ENCODE measurements at places on chromosomes 11 and 22. TPM values are rescaled to one million over a fixed set of nuclear protein-coding genes. Genes with fewer than 3 reads are reported as not detected.

The RASD2 gene
- total RNA-seq = not detected

GRCh38 chr11:73258104-73259035 is 13.8 kb upstream of the P2RY6 start:
- DNase-seq = no peak

DNA sequence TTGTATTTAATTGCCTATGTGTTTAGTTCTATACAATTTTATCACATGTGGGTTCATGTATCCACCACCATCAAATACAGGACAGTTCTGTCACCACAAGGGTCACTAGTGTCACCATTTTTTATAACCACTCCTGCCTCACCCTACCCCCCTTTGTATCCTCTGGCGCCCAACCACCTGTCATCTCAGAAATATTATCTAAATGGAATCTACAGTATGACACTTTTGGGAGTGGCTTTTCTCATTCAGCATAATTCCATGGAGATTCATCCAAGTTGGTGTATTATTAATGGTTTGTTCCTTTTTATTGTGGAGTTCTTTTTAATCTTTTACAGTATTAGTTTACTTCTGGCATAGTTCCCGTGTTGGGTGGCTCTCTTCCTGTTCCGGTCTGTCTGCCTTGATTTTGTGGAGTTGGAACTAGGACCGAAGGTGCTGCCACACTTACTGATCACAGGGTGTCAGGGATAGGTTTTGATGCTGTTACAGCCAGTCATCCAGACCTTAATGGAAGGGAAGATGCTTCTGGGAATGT is 58.5 kb downstream of the TNRC6B start:
- DNase-seq = no peak

DNA sequence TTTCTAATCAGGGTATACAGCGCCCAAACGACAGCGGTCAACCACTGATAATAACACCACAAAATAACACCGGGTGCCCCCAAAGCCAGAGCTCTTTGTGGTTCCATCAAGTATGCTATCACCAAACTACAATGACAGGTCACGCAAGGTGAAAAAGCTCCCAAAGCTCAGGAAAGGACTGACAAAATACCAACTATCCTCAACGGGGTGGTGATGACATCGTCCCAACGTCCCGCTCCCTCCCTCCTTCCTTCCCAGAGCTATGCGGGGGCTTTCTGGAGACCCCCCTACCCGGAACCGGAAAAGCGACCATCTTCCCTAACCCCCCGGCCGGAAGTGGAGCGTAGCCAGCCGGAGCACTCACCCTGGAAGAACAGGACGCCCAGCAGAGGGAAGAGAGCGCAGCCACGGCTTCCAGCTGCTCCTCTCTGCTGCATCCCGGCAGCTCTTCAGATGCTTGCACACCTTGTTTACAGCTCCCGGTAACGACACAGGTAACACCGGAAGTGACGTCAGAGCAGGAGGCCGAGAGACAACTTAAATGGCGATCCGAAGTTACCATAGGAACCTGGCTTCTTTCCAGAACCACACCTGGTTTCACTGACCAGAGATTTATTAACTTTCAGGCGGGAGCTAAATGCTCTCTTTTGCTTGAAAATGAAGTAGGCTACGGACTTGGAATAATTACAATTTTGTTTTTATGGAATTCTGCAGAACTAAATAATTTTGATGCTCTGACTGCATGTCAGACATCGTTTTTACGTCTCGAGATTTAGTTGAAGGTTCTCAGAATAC is at the start of gene MPZL3:
TSS of gene MPZL3 (minus strand) at position 508 of the 795 bp plus-strand sequence. CDS start at position 437, 71 bp downstream.
- DNase-seq = peak; percentile 67

The OLFML1 gene
- total RNA-seq = under 0.01 TPM

The DDIAS gene
- total RNA-seq = 1.8 TPM

DNA sequence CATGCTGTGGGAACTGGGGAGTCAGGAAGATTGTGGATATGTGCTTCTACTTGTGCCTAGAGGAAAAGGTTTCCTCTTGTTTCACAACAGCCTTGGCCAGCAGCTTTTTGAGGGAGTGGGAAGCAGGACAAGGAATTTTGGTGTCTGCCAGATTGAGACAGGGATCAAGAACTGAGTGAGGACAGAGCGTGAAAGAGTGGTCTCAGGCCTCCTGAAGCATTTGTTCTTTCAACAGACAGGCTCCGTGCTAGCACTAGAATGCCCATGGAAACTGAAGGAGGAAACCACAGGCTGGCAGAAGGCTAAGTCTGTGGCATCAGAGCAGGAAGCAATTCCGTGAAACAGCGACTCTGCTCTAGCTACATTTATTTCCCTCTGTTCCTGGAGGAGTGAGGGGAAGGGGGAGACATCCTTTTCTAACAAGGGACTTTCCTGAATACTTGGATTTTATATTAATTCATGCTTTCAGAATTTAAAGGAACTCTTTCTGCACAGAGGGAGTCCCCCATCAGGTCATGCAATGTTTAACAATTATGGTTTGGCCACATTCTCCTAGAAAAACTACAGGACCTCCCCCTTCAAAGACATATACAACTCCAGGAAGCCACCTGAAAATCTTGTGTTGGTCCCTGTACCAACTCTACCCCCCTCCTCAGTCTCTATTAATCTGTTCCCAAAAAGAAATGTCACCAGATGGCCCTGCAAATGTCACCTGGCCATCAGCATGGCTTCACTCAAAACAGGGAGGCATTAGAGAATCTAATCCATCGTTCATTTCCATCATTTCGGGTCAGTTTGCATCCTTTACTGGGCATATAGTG is 96.1 kb downstream of the SYT9 start:
- no peak for DNase-seq

- DNase-seq = no peak
These were observed 43.5 kb upstream of the KCNJ11 start for GRCh38 chr11:17432002-17432401.

GRCh38 chr11:70153133-70153727 is 49.9 kb upstream of the FADD start:
- no peak for DNase-seq

- no peak for DNase-seq
These were observed 194.4 kb upstream of the PGR start for GRCh38 chr11:101323997-101324396.

The SLC15A3 gene
- total RNA-seq = 4.6 TPM

DNA sequence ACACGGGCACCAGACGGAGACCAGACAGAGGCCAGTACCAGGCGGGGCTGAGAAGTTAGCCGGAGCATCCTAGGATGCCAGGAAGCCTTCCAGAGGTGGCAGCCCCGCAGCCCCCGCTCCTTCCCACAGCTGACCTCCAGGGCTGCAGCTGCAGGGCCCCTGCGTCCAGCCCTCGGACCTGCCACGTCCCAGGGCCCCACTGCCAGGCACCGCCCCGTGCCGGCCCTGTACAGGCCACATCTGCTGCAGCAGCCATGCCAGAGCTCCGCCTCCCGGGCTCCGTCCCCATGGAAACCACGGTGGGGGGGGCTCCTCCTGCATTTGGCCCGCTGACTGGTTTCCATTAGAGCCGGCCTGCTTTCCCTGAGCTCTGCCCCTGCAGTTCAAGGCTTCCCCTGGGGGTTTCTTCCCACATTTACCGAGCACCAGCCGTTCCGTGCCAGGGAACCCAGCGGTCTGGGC is 62.5 kb upstream of the PPARA start:
- peak; percentile 92 for DNase-seq

- DNase-seq = no peak
These were observed 32.5 kb downstream of the PAK1 start for GRCh38 chr11:77441426-77441825.

- no peak for DNase-seq
These were observed 5.8 kb upstream of the HBD start for GRCh38 chr11:5240056-5240455.

The ANKK1 gene
- not detected for total RNA-seq

DNA sequence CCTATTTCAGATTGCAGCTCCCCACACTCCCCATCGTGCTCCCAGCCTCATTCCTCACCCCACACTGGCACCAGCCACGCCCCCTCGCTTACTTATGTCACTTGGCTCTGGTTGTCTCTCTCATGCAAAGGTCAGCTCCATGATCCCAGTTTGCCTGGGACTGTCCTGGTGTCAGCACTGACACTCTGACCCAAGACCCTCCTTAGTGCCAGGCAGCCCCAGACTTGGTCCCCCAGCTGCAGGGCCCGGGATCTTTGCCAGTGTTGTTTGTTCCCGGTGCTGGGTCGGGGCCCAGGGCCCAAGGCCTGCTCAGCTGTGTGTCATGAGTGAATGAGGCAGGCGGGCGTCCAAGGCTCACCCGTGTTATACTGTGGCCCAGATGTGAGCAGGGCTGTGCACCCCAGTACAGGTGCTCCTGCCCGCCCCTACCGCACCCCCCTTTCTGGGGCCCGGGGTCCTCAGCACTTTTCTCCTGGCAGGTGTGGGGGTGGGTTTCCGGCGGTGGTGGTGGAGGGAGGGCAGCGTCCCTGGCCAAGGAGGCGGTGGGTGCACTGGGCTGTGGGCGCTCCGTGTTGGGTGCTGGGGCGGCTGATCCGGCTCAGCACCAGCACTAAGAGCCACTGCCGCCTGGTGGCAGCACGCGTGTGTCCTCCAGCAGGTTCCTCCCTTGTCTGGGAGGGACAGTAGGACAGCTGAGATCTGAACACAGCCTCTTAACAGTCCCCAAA is 19.5 kb downstream of the IL17REL start:
- peak; percentile 83 for DNase-seq

- no peak for DNase-seq
These were observed 94.2 kb downstream of the FAR1 start for GRCh38 chr11:13762718-13763117.

DNA sequence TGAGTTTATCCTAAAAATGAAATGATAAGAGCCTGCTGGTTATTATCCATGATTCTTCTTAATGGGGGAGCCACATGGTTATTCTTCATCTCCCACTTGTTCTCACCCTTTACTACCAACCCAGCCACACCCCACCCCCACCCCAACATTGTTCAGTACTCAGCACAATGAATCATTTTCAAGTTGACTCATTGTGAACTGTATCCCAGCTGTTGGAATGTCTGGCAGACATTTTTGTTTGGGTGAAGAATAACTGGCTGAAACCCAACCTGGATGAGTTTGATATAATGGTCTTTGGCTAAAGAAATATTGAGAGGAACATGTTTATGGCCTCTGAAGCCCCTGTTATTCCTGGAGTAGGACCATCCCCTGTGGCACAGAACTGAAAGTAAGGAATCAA is 136.2 kb downstream of the ELP4 start:
- DNase-seq = peak; percentile 90

GRCh38 chr11:44923115-44923514 is 27.6 kb downstream of the TP53I11 start:
- DNase-seq = no peak

The KRTAP5-8 gene
- not detected for total RNA-seq

DNA sequence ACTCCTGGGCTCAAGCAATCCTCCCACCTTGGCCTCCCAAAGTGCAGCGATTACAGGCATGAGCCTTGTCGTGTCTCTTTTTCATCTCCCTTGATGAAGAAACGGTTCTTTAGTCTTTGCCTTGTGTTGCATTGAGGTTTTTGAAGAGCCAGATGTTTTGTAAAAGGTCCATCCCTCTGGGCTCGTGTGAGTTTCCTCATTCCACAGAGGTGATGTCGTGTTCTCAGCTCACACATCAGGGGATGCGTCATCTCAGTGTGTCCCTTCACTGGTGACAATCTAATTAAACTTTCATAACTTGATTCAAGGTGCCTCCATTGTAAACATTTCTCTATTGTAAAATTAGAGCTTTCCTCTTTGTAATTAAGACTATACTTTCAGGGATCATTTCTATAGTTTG is 29.7 kb upstream of the TEF start:
- DNase-seq = peak; percentile 37

DNA sequence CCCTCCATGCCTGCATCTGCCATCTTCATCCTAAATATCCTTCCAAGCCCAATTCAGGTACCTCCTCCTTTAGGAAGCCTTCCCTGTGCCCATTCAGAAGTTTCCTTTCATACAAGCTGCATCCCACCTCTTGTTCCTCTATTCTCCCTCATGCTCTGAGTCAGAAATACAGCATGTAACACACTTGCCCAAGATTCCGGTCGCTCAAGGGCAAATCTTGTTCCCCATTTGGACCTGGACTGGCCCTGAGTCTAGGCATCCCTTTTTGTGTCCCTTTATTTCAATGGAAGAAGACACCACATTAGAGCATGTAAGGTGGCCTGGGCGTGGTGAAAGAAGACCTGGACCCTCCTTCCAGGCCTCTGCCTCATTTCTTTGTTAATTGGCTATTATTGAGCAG is 38.5 kb downstream of the RTL6 start:
- DNase-seq = no peak

- no peak for DNase-seq
These were observed 66.4 kb downstream of the ZNRF3 start for GRCh38 chr22:28949788-28950187.

- DNase-seq = peak; percentile 53
These were observed 29.9 kb downstream of the SERPIND1 start for GRCh38 chr22:20803696-20804324.

GRCh38 chr11:88411265-88411664 is 73.7 kb upstream of the CTSC start:
- DNase-seq = no peak

DNA sequence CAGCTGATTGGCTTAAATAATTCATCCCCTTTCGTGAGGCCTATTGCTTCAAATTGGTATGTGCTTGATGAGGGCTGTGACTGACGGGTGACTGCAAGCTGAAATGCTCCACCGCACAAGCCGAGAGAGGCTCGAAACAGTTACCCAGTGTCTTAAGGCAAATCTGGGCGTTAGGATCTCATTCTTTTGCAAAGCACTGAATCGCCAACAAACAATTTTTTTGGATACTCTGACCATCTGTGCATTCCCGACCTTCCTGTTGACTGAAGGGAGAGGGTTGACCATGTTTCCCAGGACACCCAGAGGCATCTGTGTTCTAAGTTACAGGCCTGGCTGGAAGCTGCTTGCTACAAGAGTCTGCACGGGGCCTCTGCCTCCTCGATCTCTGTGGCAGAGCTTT is 32.1 kb downstream of the CACNG2 start:
- no peak for DNase-seq

The CRYAB gene
- total RNA-seq = 0.22 TPM

The PHOX2A gene
- total RNA-seq = not detected

DNA sequence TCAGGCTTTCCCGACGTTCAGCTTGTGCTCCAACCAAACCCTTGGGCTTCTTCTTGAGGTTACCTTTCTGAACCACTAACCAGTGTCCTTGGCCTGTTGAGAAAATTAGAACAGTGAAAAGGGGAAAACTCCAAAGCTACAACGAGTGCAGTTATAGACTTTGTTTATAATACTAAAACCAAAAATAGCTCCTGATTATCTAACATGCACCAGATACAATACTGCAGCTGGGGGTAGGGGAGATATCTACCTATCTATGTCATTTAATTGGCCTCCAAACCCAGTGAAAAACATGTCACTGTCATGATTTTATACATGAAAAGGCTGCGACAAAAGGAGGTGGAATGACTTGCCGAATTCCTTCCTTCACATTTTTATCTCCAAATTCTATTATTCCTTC is 11.9 kb downstream of the XRRA1 start:
- DNase-seq = no peak

The SPI1 gene
- not detected for total RNA-seq

The GAS2L1 gene
- 18.3 TPM for total RNA-seq

The SLC25A45 gene
- total RNA-seq = 1.7 TPM
